MG63 (cell line): ENCODE measurements at places on chromosomes 7 and 10. TPM values are rescaled to one million over a fixed set of nuclear protein-coding genes. Genes with fewer than 3 reads are reported as not detected.

- DNase-seq = peak; percentile 19
Measured at GRCh38 chr10:33117230-33117629, 159.2 kb upstream of the ITGB1 start.

CTNNA3 gene
- total RNA-seq = 1.1 TPM in 1 of 2 replicates, not detected in the other

- DNase-seq = no peak
Measured at GRCh38 chr10:6053816-6054631, 8.1 kb downstream of the IL2RA start.

PNLIPRP1 gene
- not detected in 2 replicates for total RNA-seq

GRCh38 chr10:115895166-115895565 lies 377.8 kb downstream of the GFRA1 start:
- no peak for DNase-seq

GRCh38 chr7:41698726-41699125 lies 4.2 kb downstream of the INHBA start:
- DNase-seq = peak; percentile 63

DNA sequence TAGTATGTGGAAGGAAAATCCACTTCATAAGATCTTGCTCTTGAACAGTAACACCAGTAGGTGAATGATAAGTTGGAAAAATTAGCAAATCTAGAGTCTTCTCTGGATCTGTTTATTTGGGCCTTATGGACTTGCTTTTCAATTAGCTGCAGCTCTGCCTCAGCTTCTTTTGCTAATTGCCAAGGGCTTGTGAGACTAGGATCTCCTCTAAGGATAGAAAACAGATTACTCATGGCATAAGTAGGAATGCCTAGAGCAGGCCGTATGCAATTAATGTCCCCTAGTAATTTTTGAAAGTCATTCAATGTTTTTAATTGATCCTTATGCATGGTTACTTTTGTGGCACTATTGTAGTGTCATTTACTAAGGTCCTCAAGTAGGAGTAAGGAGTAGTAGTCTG lies 36.5 kb upstream of the DDX50 start:
- DNase-seq = no peak

SFRP4 gene
- 13.1 and 16.3 TPM in 2 replicates for total RNA-seq

ITGA8 gene
- total RNA-seq = 0.03 TPM in 1 of 2 replicates, not detected in the other

VPS26A gene
- total RNA-seq = 19.0 and 22.3 TPM in 2 replicates

GRCh38 chr7:55526329-55526728 lies 46.0 kb downstream of the VOPP1 start:
- no peak for DNase-seq
